ENCODE measurements at places on chromosomes 12 and 14. TPM values are rescaled to one million over a fixed set of nuclear protein-coding genes. Genes with fewer than 3 reads are reported as not detected.

The AICDA gene
- not detected for total RNA-seq

DNA sequence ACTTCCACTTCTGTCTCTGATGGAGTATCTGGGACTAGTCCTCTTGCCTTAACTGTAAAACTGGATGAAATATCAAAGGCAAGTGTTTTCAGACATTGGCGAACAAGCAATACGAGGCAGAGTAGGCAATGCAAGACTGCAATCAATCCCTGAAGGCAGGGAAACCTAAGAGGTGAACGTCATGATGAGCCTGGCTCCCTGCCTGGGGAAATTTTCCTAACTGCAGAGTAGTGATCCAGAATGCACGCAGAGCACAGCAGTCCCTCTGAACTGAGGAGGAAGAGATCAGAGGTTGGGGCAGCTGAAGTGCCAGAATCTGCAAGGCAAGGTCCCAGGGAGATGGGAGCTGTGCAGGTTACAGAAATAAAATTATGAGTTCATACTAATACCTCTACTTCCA, 18.5 kb downstream of the BHLHE41 start:
- H3K27me3 ChIP-seq = no peaks in the 10 kb centered on the region
- no peaks in the 10 kb centered on the region for H3K4me1 ChIP-seq
- no peaks in the 10 kb centered on the region for H3K36me3 ChIP-seq

DNA sequence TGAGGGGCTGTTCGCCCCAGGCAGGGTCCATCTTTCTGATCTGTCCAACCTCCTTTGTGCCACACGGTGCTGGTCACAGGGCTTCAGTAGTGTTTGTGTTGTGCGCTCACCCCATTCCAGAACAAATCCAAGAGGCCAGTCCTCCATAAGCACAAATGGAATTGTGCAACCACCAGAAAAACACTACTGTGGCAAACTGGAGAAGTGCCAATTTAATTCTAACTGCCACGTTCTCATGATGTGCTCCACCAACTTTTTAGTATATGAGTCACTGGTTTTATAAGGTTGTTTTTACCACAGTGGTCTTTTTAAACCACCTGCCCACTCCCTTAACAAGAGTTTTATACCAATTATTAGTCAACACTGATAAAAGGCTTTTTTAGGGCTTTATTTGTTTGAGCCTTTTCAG, 380.2 kb downstream of the NAV3 start:
- H3K27me3 ChIP-seq = no peaks in the 10 kb centered on the region
- no peak overlapping the region for H3K4me3 ChIP-seq
- no peak overlapping the region for H3K27ac ChIP-seq
- DNase-seq = no peak

DNA sequence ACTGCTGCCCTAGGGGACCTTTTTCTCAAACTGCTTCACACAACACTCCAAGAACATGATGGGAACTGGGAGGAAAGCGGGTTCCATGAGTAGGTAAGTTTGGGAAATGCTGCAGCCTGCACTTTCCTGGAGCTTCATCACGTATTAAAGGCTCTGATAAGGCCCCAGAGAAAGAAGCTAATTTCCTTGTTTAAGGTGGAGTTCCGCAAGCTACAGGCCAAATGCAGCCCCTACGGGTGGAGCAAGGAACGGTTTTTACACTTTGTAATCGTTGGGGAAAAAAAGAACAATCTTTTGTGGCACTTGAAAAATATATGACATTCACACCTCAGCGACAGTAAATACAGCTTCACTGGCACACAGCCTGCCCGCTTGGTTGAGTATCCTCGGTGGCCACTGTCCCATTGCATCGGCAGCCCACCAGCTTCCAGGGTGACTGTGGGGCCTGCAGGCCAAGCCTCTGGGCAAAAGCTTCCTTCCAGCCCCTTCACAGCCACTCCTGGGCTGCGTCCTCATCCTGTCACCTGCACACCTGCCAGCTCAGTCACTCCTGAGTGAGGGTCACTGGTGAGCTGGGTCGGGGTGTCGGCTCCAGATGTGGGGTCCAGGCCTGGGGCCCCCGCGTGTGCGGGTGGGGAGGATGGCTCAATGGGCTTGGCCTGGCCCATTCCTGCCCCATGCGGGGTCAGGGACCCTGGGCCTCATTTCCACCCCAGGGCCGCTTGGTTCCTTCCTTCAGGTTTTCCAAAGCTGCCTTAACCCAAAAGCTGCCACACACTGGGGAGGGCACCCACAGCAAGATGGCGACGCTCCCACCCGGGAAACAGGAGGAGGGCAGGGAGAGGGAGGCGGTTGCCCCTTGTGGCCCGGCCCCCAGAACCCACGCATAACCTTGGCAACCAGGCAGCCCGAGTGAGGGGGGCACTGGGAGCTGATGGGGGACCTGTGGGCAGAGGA, 2.4 kb downstream of the AMN start:
- DNase-seq = no peak
- H3K27ac ChIP-seq = no peak overlapping the region
- no peaks in the 10 kb centered on the region for H3K36me3 ChIP-seq
- peaks cover 17% of the 10 kb centered on the region for H3K27me3 ChIP-seq

The PYGL gene
- 69.7 TPM for total RNA-seq

GRCh38 chr12:32617534-32617933, 61.6 kb upstream of the DNM1L start:
- H3K27ac ChIP-seq = no peak overlapping the region
- H3K27me3 ChIP-seq = no peaks in the 10 kb centered on the region
- no peaks in the 10 kb centered on the region for H3K36me3 ChIP-seq
- DNase-seq = no peak
- H3K4me3 ChIP-seq = no peak overlapping the region

- no peaks in the 10 kb centered on the region for H3K27me3 ChIP-seq
- DNase-seq = no peak
- peak overlapping the region; percentile 67 for H3K27ac ChIP-seq
- H3K4me3 ChIP-seq = no peak overlapping the region
- H3K4me1 ChIP-seq = peaks cover 6% of the 10 kb centered on the region
These were observed 33.4 kb downstream of the FNTB start for GRCh38 chr14:65019944-65020566.
